ENCODE measurements at places on chromosomes 5 and 9. TPM values are rescaled to one million over a fixed set of nuclear protein-coding genes. Genes with fewer than 3 reads are reported as not detected.

The FGF10 gene
- not detected for total RNA-seq

The BARHL1 gene
- total RNA-seq: not detected

The TMEM215 gene
- total RNA-seq: not detected

The ZNG1E gene
- 40.8 TPM for total RNA-seq

The FST gene
- not detected for total RNA-seq

GRCh38 chr5:79436821-79437220 lies 77.1 kb downstream of the HOMER1 start:
- no peaks in the 10 kb centered on the region for H3K36me3 ChIP-seq
- H3K4me1 ChIP-seq: no peaks in the 10 kb centered on the region
- H3K27ac ChIP-seq: no peak overlapping the region
- DNase-seq: no peak
- no peak overlapping the region for H3K4me3 ChIP-seq
- no peaks in the 10 kb centered on the region for H3K27me3 ChIP-seq

DNA sequence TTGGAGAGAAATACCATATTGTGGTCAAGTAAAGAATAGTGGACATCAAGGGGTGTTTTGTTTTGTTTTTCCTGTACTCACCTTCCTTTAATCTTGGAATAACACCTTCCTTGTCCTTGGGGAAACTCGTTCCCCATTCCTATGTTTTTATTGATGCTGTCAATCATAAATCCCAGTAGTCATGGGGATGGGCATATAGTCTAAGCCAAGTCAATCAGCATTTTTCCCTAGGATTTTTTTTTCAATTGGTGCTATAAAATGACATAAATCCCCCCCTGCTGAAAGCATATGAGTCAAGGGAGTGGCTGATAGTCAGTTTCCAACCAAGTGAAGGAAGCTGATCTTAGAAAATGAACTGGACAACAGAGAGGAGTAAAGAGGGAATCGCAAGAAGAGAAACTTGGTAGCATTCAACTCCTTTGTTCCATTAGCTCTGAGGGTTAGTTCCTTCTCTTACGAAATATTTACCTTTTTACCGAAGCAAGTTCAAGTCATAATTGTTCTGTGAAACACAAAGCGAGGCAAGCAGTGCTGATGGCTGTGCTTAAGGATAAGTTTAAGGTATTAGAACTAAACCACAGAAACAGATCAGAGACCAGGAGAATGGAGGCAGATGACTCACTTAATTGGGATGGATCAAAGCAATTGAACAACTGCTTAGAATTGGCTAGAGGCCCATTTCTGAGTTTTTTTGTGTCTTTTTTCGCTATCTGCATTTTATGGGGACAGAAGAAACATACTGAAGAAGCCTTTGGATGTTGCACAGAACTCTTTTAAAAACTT lies 218.6 kb downstream of the SEMA6A start:
- no peaks in the 10 kb centered on the region for H3K4me1 ChIP-seq
- no peak overlapping the region for H3K4me3 ChIP-seq
- H3K36me3 ChIP-seq: peaks cover 3% of the 10 kb centered on the region
- H3K27ac ChIP-seq: no peak overlapping the region
- no peaks in the 10 kb centered on the region for H3K27me3 ChIP-seq
- no peak for DNase-seq

DNA sequence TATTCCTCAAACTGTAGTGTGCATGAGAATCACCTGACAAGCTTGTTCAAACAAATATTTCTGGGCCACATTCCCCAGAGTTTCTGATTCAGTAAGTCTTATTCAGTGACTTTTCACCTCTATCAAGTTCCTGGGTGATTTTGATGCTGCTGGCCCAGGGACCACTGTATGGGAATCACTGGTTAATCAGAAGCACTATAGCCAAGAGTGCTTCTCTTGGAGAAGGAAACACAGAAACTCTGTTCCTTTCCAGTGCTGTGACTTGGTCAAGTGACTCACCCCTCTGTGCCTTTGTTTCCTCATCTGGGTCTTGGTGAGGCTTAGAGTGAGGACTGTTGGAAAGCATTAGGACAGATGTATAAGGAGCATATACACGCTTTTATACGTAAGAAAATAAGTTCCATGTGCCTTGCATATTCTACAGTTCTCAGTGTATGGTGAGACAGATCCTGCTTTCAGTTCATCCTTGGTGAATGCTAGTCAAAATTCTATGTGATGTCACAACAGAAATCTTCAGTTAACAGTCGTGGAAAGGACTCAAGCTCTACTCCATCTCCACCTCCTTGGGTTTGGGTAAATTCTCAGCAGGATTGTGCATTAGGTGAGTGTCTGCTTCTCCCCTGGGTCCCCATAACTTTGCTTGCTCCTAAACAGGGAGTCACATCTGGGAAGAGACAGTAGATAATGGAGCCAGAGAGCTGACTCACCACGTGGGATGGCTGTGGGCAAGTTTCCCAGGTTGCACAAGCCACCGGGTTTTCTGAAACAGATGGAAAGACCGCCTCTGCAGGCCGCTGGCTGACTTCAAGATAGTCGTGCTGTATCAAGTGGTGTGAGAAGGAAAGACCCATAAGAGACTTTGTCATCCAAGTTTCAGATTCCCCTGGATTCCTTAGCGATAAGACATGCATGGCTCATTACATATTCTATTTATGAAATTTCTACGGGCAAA lies 117.0 kb downstream of the NXNL2 start:
- H3K4me3 ChIP-seq: no peak overlapping the region
- no peak for DNase-seq
- H3K36me3 ChIP-seq: no peaks in the 10 kb centered on the region

- H3K36me3 ChIP-seq: peaks cover 40% of the 10 kb centered on the region
- no peak for DNase-seq
- no peaks in the 10 kb centered on the region for H3K27me3 ChIP-seq
- peaks cover 24% of the 10 kb centered on the region for H3K4me1 ChIP-seq
Observed at GRCh38 chr9:33048054-33048465, 23.0 kb downstream of the DNAJA1 start.

- DNase-seq: no peak
- no peaks in the 10 kb centered on the region for H3K4me1 ChIP-seq
- H3K27me3 ChIP-seq: peaks cover 2% of the 10 kb centered on the region
- H3K36me3 ChIP-seq: no peaks in the 10 kb centered on the region
- no peak overlapping the region for H3K4me3 ChIP-seq
Observed at GRCh38 chr9:27861887-27862286, 288.6 kb upstream of the C9orf72 start.

GRCh38 chr9:117278020-117278419 lies 136.8 kb downstream of the ASTN2 start:
- no peak for DNase-seq
- H3K4me1 ChIP-seq: no peaks in the 10 kb centered on the region
- H3K27ac ChIP-seq: no peak overlapping the region

GRCh38 chr9:89080193-89080592 lies 88.9 kb downstream of the S1PR3 start:
- no peak overlapping the region for H3K4me3 ChIP-seq
- H3K4me1 ChIP-seq: no peaks in the 10 kb centered on the region
- H3K27ac ChIP-seq: no peak overlapping the region
- no peaks in the 10 kb centered on the region for H3K36me3 ChIP-seq
- H3K27me3 ChIP-seq: peaks cover 25% of the 10 kb centered on the region
- DNase-seq: no peak

DNA sequence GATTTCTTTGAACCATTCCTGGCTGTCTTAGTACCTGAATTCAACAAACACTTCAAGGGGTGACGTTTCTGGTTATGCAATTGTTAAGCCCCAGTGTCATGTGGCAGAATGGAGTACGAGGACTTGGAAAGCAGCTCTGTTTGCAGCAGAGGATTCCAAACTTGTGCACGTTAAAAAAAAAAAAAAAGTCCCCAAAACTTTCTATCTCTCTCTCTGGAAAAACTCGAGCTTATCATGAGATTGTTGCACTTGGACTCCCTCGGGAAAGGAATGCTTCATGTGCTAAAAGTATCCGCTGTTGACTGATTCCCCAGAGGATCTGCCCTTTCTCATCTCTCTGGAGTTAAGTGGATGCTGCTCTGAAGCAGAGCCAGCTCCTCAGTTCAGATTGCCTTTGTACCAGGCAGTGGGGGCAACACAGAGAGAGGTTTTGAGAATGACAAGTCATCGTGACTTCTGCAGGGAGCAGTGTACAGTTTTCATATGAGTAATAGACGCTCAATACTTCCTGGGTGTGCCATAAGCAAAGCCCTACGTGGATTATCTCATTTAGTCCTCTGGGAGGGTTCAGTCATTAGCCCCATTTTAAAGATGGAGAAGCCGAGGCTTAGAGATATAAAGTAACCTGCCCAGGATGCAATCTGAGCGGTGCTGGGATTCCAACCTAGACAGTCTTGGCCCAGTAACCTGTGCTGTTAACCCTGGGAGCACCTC lies 28.1 kb downstream of the TMOD1 start:
- DNase-seq: no peak
- no peak overlapping the region for H3K4me3 ChIP-seq
- peaks cover 2% of the 10 kb centered on the region for H3K27me3 ChIP-seq
- no peaks in the 10 kb centered on the region for H3K36me3 ChIP-seq

- DNase-seq: no peak
- H3K36me3 ChIP-seq: no peaks in the 10 kb centered on the region
- peaks cover 7% of the 10 kb centered on the region for H3K27me3 ChIP-seq
- H3K4me1 ChIP-seq: peaks cover 23% of the 10 kb centered on the region
Observed at GRCh38 chr9:129612815-129613519, 7.9 kb downstream of the C9orf50 start.

DNA sequence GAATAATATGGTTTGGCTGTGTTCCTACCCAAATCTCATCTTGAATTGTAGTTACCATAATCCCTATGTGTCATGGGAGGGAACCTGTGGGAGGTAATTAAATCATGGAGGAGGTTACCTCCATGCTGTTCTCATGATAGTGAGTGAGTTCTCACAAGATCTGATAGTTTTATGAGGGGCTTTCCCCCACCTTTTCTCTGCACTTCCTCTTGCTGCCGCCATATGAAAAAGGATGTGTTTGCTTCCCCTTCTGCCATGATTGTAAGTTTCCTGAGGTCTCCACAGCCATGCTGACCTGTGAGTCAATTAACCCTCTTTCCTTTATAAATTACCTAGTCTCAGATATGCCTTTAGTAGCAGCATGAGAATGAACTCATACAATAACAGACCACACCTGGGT lies 63.7 kb upstream of the PRR16 start:
- no peaks in the 10 kb centered on the region for H3K4me1 ChIP-seq
- no peak overlapping the region for H3K4me3 ChIP-seq
- H3K27me3 ChIP-seq: no peaks in the 10 kb centered on the region
- no peaks in the 10 kb centered on the region for H3K36me3 ChIP-seq

DNA sequence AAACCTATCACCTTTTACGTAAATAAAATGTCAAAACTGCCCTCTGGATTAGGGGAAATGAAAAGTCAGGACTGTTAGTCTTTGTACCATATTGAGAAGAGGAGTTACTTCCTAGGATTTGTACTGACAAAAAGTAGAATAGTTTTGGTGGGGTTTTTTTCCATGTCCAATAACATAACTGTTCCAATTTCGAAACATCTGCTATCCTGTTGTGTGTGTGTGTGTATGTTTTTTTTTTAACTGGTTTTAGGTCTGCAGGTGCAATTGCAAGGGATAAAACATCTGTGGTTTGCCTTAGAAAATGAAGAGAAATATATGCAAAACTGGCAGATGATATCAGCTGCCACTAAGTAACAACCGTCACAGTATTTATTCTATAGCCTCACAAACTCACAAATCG lies 506.8 kb downstream of the NFIB start:
- H3K27ac ChIP-seq: no peak overlapping the region
- H3K27me3 ChIP-seq: no peaks in the 10 kb centered on the region
- DNase-seq: no peak
- no peak overlapping the region for H3K4me3 ChIP-seq

GRCh38 chr5:178529080-178529479 lies 61.1 kb downstream of the COL23A1 start:
- no peaks in the 10 kb centered on the region for H3K27me3 ChIP-seq
- H3K36me3 ChIP-seq: no peaks in the 10 kb centered on the region
